Naive B cell (primary cell): ENCODE measurements at places on chromosomes 2 and 18. TPM values are rescaled to one million over a fixed set of nuclear protein-coding genes. Genes with fewer than 3 reads are reported as not detected.

The TUBA4B gene
- polyA plus RNA-seq, result not detected

The OTX1 gene
- polyA plus RNA-seq, result not detected

The HOXD8 gene
- polyA plus RNA-seq, result not detected

The NEB gene
- polyA plus RNA-seq, result 0.26 TPM

The SIX2 gene
- not detected for polyA plus RNA-seq

The SLC11A1 gene
- 1.9 TPM for polyA plus RNA-seq

The NAT8 gene
- not detected for polyA plus RNA-seq

The FTCDNL1 gene
- polyA plus RNA-seq, result 1.3 TPM

The DIS3L2 gene
- polyA plus RNA-seq, result 16.7 TPM

The RTKN gene
- not detected for polyA plus RNA-seq

The MITD1 gene
- polyA plus RNA-seq, result 81.5 TPM

The SGPP2 gene
- not detected for polyA plus RNA-seq

The FSHR gene
- not detected for polyA plus RNA-seq
